ENCODE measurements at places on chromosomes 1 and 21.

GRCh38 chr1:56284928-56285327 lies 294.4 kb downstream of the PLPP3 start:
- DNase-seq, result no peak

GRCh38 chr21:45179568-45180245 lies 105.3 kb downstream of the ADARB1 start:
- no peak for DNase-seq

GRCh38 chr1:198135366-198135765 lies 21.4 kb upstream of the NEK7 start:
- DNase-seq, result no peak

DNA sequence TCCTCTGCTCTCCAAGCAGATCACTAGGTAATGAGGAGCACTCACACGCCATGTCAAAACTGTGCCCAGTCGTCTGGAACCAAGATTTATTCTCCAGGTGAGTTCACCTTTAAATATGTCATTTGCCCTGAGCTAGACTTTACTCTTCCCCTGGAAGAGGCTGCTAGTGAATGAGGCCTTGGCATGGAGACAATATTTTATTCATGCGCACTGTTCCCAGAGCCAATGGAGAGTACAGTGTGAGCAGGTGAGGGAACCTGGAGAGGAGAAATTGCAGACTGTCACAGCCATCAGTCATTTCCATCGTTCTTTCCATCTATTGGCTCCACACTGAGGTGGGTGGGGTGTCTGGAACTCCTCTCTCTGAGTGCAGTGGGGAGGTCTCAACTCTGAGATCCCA lies 333.6 kb downstream of the KCNH1 start:
- DNase-seq, result no peak

DNA sequence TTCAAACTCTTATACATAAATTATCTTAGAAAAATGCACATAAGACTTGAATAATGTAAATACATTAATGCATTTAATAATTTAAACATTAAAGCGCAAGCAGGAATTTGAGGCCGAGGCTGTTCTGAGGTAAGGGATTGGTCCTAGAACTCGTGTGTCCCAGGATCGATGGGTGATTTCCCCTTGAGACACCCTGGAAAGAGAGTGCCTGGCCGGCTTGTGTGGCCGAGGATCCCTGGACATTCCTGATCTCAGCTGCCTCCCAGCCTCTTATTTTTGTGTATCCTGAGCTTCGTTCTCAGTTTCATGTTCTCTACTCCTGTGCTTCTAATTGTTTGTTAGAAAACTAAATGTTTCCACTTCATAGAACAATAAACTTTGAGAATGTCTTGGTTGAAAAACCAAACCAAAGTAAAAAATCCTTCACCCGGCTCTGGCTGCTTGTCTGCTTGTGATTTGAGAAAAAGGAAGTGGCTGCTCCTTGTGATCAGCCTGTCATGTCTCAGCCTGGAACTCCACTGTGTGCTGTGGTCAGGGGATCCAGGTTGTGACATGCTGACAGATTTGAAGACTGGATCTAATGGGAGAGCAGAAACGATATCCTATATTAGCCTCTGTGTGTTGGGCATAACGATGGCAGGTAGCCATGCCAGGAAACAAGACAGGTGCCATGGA lies 40.7 kb downstream of the PEX14 start:
- DNase-seq, result no peak

DNA sequence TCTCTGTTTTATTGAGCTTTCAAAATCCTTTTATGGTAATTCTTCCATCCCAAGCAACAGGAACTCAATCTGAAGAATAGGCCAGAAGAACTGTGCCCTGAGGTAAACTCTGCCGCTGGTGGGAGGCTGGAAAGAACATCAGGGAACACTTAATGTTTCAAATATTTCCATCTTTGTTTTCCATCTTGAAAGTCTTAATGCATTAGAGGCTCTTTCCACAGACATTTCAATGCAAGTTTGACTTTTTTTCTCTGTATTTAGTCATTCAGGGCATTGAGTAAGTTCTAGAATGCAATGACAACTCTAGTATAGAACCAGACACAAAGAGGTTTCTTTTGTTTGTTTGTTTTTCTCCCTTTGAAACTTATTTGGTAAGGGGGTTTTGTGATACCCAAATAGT lies 61.5 kb downstream of the KIAA0040 start:
- DNase-seq, result no peak

DNA sequence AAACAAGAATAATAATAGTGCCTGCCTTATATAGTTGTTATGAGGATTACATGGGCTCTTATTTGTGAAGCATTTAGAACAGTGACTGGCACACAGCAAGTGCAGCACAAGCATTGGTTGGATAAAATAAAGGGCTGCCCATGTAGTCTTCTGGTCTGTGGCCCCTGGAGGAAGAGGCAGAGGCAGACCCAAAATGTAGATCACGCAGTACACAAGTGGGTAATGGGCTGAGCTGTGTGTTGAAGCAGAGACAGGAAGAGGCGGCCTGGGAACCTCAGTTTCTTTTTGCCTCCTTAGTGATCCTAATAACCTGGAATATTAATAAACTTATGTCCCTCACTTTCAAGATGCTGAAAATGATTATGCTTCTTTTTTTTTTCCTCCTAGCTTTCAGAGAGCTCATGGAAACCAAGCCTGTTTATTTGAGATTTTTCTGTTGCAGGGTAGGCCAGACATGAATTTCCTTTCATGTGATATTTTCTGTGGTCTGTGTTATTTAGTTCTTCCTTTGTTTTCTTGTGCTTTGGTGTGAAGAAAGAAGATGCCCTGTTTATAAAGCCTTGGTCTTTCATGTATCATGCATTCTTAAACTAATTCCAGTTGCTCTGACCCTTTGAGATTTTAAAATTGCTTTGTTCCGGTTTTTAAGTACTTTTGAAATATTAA lies 42.5 kb downstream of the LRRC8D start:
- no peak for DNase-seq

DNA sequence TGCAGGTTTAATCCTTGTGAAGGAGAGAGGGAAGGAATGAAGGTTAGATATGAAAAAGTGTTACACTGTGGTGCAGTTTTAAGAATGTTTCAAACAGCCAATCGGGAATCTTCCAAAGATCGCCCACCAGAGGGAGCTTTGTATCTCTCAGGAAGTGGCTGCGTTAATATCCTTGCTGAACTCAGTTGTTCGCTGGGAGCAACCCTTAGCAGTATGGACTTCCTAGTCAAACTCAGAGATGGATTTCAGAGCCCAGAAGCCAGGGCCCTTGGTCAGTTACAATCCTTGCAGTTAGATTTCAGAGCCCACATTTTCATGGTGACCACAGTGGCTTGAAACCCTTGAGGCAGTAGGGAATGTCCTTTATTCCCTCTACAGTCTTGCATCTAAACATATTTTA lies 136.2 kb downstream of the NTNG1 start:
- DNase-seq, result no peak

GRCh38 chr1:230091473-230092231 lies 24.6 kb downstream of the GALNT2 start:
- no peak for DNase-seq

GRCh38 chr1:173163222-173163621 lies 43.9 kb downstream of the TNFSF4 start:
- no peak for DNase-seq

- DNase-seq, result no peak
Observed at GRCh38 chr1:200887772-200888348, 6.8 kb upstream of the INAVA start.

- no peak for DNase-seq
Observed at GRCh38 chr1:25698252-25698651, 81.7 kb downstream of the MAN1C1 start.

DNA sequence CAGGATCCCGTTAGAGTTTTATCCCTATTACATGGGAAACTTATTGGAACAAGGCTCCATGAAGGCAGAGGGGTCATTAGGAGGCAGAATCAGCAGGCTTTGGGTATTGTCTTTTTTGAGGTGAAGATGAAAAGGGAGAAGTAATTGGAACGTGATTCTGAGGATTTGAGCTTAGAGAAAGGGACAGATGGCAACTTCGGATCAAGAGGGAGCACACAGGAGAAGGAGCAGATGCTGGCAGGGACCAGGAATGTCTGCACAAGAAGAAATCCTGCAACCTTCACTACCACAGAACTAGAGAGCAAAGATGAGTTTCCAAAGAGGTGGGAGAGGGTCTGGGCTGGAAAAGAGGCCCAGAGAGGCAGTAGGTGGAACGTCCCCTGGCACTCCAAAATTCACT lies 202.8 kb downstream of the RRAGC start:
- DNase-seq, result no peak

DNA sequence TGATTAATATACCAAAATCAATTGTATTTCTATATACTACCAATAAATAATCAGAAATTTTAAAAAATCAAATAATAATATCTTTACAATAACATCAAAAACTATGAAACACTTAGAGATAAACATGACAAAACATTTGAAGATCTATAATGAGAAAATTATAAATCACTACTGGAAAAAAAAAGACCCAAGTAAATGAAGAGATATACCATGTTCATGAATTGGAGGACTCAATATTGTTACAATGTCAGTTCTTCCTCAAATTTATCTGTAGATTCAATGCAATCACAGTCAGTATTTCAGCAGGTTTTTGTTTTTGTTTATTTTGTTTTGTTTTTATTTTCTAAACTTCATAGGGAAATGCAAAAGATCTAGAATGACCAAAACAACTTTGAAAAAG lies 4.2 kb upstream of the ITPKB start:
- DNase-seq, result no peak

DNA sequence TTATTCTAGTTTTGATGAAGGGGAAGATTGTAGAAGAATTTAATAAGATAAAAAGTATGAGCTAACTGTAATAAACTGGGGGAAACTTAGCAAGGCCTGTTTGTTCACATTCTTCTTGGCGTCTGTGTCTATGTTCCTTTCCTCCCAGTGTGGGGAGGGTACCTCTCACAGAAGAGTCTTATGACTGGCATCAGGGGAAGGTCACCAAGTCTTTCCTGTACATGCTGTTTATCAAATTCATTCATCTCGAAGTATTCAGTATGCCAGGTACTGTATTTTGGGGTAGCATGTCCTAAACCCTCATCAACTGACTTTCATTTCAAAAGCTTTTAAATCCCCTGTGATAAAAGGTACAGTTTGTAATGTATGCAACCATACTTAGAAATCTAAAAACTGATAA lies 78.4 kb downstream of the HS2ST1 start:
- DNase-seq, result no peak

DNA sequence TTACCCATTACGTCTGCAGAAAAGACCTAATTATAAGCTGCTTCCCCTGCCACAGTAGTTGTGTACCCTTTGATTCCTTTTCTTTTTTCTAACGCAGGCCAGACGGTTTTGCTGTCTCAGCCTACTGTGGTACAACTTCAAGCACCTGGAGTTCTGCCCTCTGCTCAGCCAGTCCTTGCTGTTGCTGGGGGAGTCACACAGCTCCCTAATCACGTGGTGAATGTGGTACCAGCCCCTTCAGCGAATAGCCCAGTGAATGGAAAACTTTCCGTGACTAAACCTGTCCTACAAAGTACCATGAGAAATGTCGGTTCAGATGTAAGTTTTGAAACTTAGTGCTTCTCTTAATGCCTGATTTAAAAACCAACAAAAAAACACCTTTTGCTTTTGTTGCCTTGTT lies 35.8 kb downstream of the ATF6 start:
- no peak for DNase-seq

Measured in stimulated activated CD8-positive, alpha-beta memory T cell treated with anti-CD3 and anti-CD28 coated beads, Interleukin-15, amount 100 ng/mL, for 24 hours (primary cell).